Stimulated activated CD4-positive, alpha-beta T cell treated with anti-CD3 and anti-CD28 coated beads, Interleukin-1b, Interleukin-23, amount 100 ng/mL, for 1 hour (primary cell): ENCODE measurements at places on chromosomes 4 and X.

DNA sequence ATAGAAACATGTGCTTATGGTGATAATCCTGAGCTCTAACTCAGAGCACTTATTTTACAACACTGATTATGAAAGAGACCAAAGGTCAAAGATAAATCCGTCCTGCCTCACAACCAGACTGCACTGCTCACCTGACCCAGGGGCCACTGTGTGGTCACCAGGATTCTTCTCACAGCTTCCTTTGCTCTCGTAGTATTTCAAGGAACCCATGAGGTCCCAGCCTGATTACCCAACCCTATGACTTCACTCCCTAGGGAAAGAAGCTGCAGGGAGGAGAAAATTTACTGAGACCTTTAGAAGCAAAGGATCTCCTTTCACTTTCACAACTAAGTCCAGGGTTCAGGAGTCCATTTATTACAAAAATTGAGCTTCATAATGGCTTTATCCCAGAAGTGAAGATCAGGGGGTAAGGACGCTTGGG lies 9.6 kb downstream of the SLC25A5 start:
- DNase-seq, result no peak

DNA sequence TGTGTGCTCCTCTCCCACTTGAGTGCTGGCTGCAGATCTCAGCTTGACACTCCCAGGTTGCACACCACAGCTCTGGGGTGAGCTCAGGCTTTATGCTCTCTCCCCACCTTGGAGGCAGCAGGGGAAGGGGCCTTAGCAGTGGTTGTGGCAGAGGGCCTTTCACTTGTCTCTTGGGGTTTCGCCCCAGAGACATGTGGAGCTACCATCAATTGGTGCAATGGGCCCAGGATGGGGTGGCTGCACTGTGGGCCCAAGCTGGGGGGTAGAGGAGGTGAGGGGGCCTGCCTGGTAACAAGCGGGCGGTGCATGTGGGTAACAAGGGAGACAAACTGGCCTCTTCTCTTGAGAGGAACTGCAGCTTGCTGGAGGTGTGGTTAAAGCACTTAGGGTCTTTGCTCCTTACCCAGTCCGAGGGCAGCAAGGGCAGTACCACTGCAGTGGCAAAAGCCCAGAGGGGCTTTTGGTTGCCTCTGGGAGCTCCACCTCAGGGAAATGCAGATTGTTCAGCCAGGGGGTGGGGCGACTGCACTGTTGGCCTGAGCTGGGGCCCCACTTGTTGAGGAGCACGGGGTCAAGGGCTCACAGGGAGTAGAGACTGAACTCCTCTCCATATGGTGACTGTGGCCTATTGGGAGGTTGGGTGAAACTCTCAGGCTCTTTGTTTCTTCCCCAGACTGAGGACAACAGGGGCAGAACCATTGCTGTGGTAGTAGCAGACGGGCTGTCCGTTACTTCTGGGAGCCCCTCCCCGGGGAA lies 30.5 kb upstream of the OR13H1 start:
- DNase-seq, result no peak

DNA sequence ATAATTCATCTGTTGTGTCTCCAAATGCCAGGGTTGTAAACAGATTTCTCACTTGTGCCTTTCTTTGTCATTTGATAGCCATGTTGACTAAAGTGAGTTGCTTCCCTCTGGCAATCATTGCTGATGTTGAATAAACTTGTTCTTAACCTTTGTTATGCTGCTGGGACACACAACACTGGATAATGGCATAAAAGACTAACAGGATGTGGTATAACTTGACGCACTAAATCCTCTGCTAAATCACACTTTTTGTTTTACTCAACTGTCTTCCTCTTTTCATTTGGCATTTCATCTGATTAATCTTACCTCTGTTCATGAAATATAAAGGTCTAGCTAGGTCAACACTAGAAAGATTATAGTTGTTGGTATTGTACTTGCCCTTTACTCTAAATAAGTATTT lies 17.6 kb upstream of the CXCL5 start:
- no peak for DNase-seq

GRCh38 chr4:186078981-186079638 lies 10.2 kb downstream of the TLR3 start:
- DNase-seq, result no peak

GRCh38 chr4:54729256-54729655 lies 71.5 kb downstream of the KIT start:
- DNase-seq, result no peak

- no peak for DNase-seq
Observed at GRCh38 chrX:69015156-69015555, 150.1 kb downstream of the PJA1 start.

DNA sequence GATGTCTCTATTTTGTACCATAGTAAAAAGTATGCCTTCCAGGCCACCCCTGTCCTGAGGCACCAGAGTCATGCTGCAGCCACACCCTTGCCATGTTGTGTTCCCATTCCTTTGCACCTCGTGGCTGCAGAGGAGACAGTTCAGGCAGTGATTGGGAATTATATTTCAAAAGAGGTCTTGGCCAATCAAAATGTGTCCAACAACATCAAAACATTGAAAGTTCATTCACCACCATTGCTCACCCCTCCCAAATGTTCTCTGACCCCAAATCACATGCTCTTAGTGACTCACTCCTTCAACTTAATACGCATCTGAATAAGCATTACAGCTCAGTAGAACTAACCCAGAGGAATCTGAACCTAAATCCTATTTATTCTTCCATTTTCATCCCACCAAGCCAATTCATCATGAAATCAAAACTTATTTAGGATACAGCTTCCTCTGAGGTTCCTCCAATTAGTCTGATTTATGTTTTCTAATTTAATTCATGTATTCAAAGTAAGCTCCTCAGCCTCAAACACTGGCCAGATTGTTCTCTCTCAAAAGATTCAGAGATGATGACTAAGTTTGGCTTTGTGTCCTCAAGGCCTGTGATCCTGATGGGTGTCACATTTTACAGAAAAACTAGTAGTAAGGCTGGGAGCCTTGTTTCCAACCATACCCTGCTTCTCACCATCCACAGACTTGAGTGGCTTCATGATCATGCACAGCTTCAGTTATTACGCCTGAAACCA lies 323.2 kb upstream of the INTU start:
- no peak for DNase-seq

- no peak for DNase-seq
Observed at GRCh38 chr4:159281771-159282170, 178.9 kb downstream of the RAPGEF2 start.

GRCh38 chr4:38769857-38770256 lies 12.9 kb downstream of the TLR10 start:
- no peak for DNase-seq

DNA sequence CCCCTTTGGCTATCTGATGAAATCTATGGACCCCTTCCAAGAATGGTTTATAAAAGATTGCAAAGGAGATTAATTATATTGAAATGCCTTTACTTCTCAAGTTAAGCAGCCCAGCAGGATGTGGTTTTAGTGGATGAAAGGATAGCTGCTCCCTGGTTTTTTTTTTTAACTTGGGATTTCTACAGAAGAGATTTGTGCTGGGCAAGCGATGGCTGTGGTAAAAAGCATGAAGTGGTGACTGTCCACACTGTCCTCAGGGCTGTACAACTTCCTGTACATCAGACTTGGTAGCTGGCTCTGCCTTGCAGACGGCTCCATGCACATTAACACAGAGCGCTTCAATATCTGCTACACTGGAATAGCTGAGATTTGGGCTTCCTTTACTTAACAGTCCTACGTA lies 321.7 kb downstream of the DHX15 start:
- no peak for DNase-seq

DNA sequence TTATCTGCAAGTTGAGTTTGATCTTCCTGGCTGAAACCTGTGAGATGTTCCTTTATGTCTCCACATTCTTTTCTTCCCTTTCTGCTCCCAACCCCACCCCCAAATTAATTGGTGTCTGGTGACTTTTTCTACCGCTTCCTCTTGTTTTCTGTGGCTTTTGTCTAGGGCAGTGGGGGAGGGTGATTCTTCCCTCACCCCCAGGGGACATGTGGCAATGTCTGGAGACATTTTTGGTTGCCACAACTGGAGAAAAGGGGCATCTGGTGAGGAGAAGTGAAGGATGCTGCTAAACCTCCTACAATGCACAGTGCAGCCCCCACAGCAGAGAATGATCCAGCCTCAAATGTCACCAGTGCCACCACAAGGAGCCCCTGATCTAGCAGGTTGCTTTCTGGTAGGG lies 152.9 kb downstream of the NHS start:
- DNase-seq, result no peak

DNA sequence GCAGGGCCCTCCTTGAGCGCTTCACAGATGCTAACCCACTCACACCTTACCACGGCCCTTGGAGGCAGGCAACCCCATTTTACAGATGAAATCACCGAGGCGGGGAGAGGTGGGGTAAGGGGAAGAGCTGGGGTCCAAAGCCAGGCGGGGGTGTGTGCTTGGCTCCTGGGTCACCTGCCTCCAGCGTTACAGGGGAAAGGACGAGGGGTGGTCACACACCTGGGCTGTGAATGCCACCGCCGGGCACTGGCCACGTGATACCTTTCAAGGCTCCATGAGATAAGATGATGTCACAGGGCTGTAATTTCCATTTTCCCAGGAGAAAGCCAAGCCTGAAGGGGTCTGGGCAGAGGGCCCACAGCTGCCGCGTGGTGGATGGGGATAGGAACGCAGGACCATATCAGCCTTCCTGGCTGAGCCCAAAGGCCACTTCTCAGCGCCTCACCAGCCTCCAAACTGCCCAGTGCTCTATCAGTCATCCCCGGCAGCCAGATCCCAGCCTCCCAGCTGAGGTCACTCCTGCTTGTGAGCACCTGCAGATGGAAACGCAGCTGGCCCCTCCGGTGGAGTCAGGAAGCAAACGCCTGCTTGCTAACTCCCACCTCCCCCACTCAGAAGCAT lies 62.4 kb upstream of the CRMP1 start:
- DNase-seq, result no peak

- DNase-seq, result no peak
Observed at GRCh38 chr4:78004270-78004669, 52.9 kb upstream of the FRAS1 start.

DNA sequence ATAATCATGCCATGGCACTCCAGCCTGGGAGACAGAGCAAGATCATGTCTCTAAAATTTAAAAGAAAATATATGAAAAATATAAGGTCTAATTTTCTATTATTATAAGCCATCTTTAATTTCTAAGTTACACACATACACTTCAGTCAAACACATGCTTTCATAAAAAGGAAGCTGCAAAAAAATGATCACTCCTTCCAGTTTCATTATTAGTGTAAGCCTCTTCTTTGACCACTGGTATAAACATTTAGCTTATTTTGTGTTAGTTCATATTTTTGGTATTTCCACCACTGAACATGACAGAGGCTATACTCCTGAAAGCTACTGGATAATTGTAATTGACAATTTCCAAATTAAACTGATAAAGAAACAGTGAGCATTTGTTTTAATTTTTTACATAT lies 163.3 kb upstream of the USP38 start:
- DNase-seq, result no peak

DNA sequence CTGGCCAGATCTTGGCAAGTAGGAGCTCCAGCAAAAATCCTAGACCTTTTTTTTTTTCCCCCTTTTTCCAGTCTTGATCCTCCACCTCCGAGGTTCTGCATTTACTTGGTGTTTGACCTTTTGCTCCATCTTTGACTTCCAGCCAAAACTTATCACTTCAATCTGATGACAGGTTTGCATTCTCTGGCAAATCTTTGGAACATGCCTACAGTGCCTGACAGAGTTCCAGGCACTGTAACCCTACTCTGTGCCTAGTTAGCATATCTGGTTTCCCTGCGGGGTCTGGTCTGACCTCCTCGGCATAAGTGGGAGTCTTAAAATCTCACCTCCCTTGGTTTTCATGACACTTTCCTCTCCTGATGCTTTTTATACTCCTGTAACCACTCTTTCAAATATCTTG lies 39.4 kb upstream of the NR3C2 start:
- DNase-seq, result no peak

- DNase-seq, result peak; percentile 43
Observed at GRCh38 chrX:107654872-107655761, 26.8 kb downstream of the PRPS1 start.

GRCh38 chr4:143364063-143364462 lies 27.4 kb downstream of the GAB1 start:
- no peak for DNase-seq

DNA sequence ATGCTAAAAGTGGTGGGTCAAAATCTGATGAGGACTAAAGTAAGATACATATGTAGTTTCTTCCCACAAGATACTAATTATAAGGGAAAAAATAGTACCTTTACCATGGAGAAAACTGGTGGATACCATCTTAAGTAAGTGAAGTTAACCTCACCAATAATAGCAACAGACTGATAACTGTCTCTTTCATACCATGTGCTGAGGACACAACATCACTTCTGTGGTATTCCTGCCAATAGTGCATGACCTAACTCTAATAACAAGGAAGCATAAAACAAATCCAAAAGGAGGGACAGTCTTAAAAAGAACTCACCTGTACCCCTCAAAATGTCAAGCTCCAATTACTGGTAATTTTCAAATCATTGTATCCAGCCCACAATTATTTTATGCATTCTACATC lies 8.8 kb downstream of the UFSP2 start:
- no peak for DNase-seq

DNA sequence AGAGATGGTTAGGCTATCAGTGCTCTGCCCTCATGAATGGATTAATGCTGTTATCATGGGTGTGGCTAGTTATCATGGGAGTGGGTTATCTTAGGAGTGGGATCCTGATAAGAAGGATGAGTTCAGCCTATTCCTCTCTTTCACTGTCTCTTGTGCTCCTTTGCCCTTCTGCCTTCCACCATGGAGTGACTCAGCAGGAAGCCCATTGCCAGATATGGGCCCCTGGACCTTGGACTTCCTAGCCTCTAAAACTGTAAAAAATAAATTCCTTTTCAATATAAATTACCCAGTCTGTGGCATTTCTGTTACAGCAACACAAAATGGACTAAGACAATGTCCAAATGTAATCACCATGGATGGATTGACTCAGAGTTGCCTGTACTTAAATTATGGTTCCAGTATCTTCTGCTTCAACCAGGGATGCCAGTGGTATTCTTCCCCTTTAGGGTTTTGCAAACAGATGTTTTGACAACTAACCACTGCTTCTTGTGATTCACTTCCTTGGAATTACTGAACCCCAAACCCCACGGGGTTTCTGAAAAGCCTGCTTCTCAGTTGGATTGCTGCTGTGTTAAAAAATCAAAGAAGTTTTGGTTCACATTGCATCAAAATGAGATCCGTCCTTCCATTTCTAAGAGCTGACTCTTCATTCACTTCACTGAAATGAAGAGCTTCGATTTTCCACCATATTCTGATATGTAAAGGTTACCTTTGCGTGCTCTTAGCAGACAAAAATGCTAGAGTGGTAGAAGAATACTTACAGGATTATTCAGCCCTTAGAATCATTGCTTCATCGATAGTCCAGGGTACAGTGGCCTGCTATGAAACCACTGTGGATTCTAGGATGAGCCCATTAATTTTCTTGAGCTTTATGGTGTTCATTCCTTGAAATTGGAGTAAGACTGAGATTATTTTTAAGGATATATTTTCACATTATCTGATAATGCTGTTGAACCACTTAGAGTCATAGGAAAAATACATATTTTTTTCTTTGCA lies 107.7 kb downstream of the FRMPD4 start:
- DNase-seq, result no peak

DNA sequence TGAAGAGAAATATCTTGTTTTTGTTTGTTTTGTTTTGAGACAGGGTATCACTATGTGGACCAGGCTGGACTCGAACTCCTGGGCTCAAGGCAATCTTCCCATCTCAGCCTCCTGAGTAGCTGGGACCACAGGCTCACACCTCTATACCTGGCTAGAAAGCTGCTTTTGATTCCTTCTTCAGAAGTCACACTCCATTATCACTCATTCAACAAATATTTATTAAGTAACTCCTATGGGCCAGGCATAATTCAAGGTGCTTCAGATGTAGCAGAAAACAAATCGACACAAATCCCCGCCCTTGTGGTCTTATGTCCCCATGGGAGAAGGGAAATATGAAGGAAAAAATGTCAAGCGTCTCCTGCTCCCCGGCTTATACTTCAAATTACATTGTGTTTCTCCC lies 72.6 kb upstream of the DHX15 start:
- DNase-seq, result no peak
